Iris pigment epithelial cell (primary cell): ENCODE measurements at places on chromosomes 4 and X.

DNA sequence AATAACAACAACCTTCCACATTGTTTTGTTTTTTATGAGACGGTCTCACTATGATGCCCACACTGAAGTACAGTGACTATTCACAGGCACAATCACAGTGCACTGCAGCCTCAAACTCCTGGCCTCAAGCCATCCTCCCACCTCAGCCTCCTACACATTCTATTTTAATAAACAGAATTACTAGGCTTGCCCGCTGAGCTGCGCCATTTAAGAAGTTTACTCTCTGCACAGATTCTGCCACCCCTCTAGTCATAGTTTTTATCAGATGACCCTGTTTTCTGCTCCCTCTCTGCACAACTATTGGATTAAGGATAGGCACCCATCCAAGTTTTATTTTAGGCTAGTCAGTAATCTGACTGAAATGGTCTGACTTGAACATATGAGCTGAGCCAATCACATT is 11.3 kb upstream of the COX18 start:
- peak; percentile 25 for DNase-seq

DNA sequence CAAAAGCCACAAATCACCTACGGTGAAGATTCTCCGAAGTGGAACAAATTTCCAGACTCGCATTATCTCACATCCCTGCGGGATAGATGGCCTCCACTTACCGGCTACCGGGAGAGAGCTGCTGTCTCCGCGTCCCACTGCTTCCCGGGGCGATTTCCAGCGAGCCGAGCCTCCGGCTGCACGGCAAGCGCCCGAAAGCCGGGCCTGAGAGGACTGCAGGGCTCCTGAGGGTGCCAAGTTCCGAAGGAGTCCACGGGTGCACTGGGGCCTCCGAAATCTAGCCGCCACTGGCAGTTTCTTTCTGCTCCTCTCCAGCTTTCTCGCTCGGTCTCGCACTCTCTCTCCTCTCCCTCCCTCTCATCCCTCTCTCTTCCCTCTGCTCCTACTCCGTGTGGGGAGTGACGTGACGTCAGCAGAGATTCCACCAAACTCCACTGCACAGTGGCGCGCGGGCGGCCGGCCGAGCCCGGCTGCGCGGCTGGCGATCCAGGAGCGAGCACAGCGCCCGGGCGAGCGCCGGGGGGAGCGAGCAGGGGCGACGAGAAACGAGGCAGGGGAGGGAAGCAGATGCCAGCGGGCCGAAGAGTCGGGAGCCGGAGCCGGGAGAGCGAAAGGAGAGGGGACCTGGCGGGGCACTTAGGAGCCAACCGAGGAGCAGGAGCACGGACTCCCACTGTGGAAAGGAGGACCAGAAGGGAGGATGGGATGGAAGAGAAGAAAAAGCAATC is 14.0 kb upstream of the PITX2 start:
- DNase-seq: peak; percentile 92

DNA sequence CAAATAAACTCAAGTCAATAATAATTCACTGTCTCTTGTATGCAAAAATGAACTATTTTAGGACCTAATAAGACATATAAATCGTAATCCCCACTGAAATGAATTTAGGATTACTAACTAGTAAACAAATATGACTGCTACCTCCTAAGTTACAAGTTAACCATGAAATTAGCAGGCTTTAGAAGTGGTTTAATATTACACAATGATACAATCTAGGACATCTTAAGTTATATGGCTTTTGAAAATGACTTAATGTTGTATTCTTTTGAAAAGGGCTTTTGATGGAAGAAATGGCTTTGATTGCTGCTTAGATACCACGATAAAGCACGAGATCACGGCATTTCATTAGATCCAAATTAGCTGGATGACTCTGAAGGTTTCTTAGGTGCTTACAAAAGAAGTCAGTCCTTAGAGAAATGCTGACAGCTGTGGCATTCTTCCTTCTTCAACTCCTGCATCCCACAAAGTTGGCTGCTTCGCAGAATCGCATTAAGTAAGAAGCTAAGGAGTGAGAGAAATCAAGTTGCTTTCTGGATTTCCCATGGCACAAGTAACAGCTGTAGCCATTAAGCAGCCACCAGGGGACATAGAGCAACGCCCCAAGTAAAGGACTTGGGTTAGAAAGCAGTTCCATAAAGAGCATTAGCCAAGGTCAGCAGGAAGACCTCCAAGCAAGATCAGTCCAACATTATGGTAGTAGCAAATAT is 6.9 kb downstream of the SLC10A7 start:
- DNase-seq: no peak

GRCh38 chr4:186693159-186693815 is 30.4 kb downstream of the FAT1 start:
- DNase-seq: peak; percentile 83

DNA sequence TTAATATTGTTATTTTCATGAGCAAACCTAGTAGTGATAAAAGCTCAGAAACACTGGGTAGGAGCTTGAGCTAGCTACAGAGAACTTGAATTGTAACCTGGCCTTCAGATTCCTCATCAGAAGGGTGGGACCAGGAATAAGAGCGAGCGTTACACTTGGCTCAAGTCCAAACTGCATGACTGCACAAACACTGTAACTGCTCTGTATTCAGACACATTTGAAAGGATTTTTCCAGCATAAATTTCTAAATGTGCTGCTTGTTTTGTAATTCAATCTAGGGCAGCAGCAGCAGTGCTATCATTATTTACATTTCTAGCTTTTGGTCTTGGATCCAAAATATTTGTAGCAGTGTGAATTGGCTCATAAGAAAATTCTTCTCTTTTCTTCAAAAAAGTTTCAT is 133.0 kb upstream of the TMLHE start:
- DNase-seq: peak; percentile 18

DNA sequence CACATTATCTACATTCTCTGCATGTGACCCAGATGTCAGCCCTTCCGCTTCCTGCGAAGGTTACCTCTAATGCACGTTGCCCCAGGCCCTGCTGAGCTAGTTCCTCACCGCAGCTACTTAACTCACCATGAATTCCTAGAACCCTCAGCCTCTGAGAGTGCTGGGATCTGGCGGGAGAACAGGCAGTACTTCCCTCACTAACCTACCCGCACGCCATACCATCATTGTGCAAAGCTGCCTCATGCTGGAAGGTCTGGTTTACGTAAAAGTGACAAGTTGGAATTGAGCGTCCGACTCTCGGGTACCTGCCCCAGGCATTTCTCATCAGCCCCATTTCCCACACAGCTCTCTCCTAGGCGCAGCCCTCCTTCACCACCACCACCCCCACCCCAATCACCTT is 6.3 kb downstream of the SLC25A4 start:
- DNase-seq: no peak

DNA sequence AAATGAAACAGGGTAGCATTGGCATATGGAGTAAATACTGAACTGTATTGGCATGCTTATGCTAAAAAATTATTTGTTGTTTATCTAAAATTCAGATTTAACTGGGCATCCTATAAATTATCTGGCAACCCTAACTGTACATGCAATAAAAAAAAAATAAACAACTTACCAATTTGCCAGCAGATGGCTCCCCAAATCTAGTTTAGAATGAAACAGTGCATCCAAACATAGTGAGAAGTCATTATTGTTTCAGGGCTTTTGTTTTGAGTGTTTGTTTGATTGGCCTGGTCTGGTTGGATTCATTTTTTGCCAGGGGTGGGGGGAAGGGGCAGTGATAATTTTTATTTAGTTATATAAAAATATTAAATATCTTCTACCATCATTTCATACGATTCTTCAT is 12.8 kb upstream of the NSUN7 start:
- peak; percentile 48 for DNase-seq

GRCh38 chr4:54226404-54227255 is 2.5 kb upstream of the PDGFRA start:
- peak; percentile 89 for DNase-seq

DNA sequence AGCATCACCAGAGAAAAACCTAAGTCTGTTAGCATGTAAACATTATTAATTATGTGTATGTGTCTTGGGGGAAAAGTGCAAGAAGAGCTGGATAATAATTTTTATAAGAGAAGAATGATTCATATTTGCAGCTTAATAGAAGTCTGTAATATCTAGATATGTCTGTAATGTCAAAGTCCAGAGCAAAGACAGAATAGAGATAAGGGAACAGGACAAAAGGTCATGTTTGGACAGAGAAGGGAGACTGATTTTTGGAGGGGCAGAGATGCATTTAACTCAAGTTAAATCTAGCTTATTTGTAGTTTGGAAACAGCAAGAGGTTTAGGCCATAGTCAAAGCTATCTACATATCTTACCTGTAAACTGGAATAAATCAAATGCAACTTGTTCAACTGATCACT is 61.2 kb downstream of the MAGED1 start:
- DNase-seq: no peak

GRCh38 chr4:74038086-74038424 is 434 bp downstream of the CXCL3 start:
- DNase-seq: no peak

DNA sequence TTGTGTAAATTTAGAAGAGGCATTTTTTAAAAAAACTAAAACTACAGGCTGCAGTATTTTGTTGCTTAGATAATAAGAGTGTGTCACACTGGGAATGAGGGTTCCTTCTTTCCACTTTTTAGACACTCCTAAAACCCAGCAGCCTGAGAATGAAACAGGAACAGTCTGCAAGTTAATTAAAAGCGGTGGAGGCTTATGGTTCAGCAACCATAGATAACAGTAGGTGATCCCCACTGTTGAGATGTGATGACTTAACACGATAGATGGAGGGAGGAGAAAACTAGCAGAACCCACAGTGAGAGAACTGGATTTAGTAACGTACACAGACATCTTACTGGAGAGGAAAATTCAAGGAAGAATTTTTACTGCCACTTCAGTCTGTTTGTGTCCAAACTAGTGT is 767.3 kb downstream of the C4orf33 start:
- no peak for DNase-seq

- DNase-seq: no peak
Measured at GRCh38 chr4:142473218-142473959, 372.7 kb downstream of the INPP4B start.

DNA sequence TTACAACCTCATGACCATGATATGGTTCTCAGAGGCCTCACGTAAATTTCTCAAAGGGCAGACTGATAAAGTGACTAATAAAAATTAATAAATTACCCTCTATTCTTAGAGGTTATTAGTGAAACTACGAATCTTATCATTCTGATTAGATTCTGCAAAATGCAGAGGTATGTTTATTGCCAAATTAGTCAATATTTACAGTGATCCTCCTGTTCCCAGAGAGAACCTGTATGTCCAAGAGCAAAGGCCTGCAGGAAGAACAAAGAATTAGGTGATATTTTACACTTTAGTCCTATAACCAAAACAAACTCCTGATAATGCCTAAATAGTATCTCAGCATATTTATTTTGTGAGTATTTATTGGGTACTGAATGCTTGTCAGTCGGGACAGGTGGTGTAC is 58.1 kb downstream of the FAM13A start:
- no peak for DNase-seq

- no peak for DNase-seq
Measured at GRCh38 chr4:6112606-6113290, 87.6 kb downstream of the JAKMIP1 start.

DNA sequence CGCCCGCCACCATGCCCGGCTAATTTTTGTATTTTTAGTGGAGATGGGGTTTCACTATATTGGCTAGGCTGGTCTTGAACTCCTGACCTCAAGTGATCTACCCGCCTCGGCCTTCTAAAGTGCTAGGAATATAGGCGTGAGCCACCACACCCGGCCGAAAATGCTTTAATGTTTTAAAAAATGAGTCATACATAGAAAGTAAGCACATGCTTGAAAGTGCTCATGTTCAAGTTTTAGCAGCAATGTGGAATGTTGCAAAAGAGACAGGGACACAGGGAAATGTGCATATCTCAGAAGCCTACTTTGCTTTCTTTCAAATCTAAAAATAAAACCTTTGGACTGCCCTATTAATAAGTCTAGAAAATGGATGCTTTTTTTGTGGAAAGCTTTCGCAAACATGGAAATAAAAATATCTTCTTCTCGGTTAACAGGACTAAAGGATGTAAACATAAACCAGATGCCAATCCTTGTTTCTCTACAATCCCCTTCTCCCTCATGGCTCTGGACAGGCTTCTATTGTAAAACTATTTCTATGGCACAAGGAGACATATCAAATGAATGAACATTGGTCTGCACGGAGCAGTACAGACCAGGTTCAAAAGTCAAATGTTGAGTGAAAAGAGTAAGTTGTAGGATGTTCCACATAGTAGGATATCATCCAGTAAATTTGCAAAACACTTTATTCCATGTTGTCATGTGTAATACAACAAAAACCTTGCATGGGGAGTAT is 15.0 kb downstream of the MECP2 start:
- peak; percentile 77 for DNase-seq

DNA sequence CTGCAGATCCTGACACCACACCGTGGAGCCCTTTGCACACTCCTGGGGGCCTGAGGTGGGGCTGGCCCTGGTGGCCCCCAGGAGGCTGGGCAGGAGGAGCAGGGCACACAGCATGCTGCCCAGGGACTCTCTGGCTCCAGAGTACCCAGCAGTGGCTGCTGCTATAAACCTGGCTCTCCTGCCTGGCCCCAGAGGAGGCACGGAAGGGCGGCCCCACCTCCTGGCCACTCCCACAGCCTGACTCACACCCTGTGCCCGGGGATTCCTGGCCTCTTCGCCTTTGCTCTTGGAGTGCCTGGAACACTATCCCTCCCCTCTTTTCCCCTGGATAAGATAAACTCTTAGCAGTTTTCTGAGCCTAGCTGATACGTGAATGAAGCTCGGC is at the start of gene PSAPL1:
TSS of gene PSAPL1 (minus strand) at position 165 of the 385 bp plus-strand sequence. CDS start at position 114, 51 bp downstream.
- peak; percentile 35 for DNase-seq

DNA sequence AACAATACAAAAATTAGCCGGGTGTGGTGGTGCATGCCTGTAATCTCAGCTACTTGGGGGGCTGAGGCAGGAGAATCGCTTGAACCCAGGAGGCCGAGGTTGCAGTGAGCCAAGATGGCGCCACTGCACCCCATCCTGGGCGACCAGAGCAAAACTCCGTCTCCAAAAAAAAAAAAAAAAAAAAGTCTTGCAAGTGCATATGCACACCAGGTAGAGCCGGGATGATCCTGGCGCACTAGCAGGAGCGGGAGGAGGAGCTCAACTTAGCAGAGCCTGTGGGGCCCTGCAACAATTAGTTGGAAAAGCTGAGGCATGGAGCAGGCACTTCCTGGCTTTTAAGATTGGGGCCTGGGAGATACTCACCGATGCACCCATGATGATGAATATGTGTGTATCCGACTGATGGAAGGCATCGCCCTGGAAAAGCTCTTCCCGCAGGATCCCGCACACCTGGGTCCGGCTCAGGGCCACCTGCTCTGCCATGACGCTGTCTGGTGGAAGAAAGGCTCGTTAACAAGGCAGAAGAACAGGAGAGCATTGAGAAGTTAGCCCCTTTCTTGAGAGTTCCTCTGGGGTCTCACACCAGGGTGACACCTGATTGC is 872 bp downstream of the G6PD start:
- no peak for DNase-seq

DNA sequence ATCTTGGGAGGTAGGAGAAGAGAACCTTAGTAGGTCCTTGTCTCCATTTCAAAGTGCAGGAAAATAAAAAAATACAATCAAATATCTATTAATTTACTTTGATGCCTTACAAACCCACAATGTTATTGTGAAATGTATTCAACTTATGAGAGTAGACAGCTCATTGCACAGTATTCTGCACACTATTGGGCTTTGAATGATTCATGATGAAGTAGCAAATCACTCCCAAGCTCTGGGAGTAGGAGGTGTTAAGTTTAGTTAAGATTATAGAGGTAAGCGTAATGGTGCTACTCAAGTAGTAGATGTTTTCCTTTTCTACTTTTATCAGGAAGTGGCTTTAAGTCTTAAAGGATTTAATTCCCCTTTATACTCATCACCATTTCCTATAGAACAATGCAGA is 32.8 kb upstream of the TMPRSS11A start:
- no peak for DNase-seq
